ENCODE measurements at places on chromosomes 2 and 18. TPM values are rescaled to one million over a fixed set of nuclear protein-coding genes. Genes with fewer than 3 reads are reported as not detected.

Gene HTRA2
- total RNA-seq, result 37.1 TPM

Gene GPBAR1
- total RNA-seq, result not detected

Gene NGEF
- total RNA-seq, result 194 TPM

Gene TMEM247
- total RNA-seq, result not detected

Gene UGT1A10
- total RNA-seq, result not detected

Gene SF3B1
- 233 TPM for total RNA-seq

Gene DHRS9
- 0.85 TPM for total RNA-seq

Gene ABCB11
- total RNA-seq, result 1.2 TPM

Gene TEKT4
- total RNA-seq, result not detected

Gene TSN
- 43.1 TPM for total RNA-seq

Gene CD207
- total RNA-seq, result not detected

Gene GKN1
- total RNA-seq, result not detected

Gene LYG2
- total RNA-seq, result not detected

Gene TMEM182
- 3.0 TPM for total RNA-seq

Gene ASPRV1
- 7.7 TPM for total RNA-seq

Gene LYPD6
- total RNA-seq, result 4.8 TPM

Gene IRS1
- total RNA-seq, result 10.9 TPM

Gene CNDP1
- 110 TPM for total RNA-seq

Gene LYPD1
- 8.7 TPM for total RNA-seq

Gene CYTIP
- total RNA-seq, result 1.1 TPM

Gene PAX8
- not detected for total RNA-seq

Gene INHBB
- total RNA-seq, result 10.3 TPM

Gene SPP2
- total RNA-seq, result not detected

Gene TBC1D8
- 17.9 TPM for total RNA-seq

Gene REG1B
- not detected for total RNA-seq

Gene RTKN
- 84.3 TPM for total RNA-seq

Gene TANK
- total RNA-seq, result 45.6 TPM

Gene ABCG5
- total RNA-seq, result 0.73 TPM

Gene MYO1B
- total RNA-seq, result 38.7 TPM

Gene EFHD1
- 201 TPM for total RNA-seq

Gene MC4R
- total RNA-seq, result 4.0 TPM

Gene SLC16A14
- total RNA-seq, result 24.6 TPM

Gene OTX1
- total RNA-seq, result 4.2 TPM

Gene REG3G
- total RNA-seq, result not detected

Gene EMX1
- total RNA-seq, result 37.2 TPM

Gene EML6
- total RNA-seq, result 38.8 TPM

Gene LIMS4
- total RNA-seq, result 0.55 TPM

Gene FIGLA
- total RNA-seq, result not detected

Gene TMEFF2
- total RNA-seq, result 46.4 TPM

Gene LYPD6B
- 1.5 TPM for total RNA-seq

Gene AGXT
- total RNA-seq, result not detected

Gene LCT
- not detected for total RNA-seq

Gene MALL
- total RNA-seq, result 2.0 TPM

Gene FARSB
- total RNA-seq, result 26.0 TPM

Gene FSHR
- 1.0 TPM for total RNA-seq

Gene ZC3H15
- 65.6 TPM for total RNA-seq

Gene SEMA4C
- total RNA-seq, result 62.7 TPM

Gene IL1R1
- total RNA-seq, result 4.8 TPM

Gene KLF7
- 70.3 TPM for total RNA-seq

Gene CHRNG
- total RNA-seq, result not detected

Gene CCDC150
- 6.4 TPM for total RNA-seq

Gene DNAH7
- total RNA-seq, result 17.4 TPM

Gene ETAA1
- total RNA-seq, result 6.5 TPM

Gene ALKAL2
- 1.7 TPM for total RNA-seq

Gene ST6GAL2
- total RNA-seq, result 41.2 TPM

Gene SPEG
- 72.9 TPM for total RNA-seq

Gene SKOR2
- not detected for total RNA-seq
